Right lung (tissue), 10 donors: ENCODE measurements at places on chromosomes 1 and 21. TPM values are rescaled to one million over a fixed set of nuclear protein-coding genes. Genes with fewer than 3 reads are reported as not detected.

GRCh38 chr1:193241132-193241827 is 54.9 kb upstream of the B3GALT2 start:
- no peak for DNase-seq

DNA sequence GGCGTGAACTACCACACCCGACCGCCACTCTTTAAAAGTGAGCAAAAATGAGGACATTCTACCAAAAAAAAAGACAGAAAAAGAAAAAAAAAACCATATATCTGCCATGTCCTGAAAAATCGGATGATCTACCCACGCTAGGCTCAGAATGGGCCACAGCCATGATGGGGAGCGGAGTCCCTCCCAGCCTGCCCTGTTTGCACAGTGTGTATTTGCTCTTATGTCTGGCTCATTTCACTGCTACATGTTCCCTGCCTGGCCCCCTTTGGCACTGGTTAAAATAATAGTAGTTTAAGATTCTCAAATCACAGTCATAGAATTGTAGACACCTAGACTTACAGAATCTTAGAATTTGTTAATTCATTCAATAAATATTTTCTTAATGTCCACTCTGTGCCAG is 121.9 kb downstream of the PTPRU start:
- no peak for DNase-seq

- DNase-seq, result no peak
Observed at GRCh38 chr1:248421384-248421783, 18.5 kb downstream of the OR2T1 start.

DNA sequence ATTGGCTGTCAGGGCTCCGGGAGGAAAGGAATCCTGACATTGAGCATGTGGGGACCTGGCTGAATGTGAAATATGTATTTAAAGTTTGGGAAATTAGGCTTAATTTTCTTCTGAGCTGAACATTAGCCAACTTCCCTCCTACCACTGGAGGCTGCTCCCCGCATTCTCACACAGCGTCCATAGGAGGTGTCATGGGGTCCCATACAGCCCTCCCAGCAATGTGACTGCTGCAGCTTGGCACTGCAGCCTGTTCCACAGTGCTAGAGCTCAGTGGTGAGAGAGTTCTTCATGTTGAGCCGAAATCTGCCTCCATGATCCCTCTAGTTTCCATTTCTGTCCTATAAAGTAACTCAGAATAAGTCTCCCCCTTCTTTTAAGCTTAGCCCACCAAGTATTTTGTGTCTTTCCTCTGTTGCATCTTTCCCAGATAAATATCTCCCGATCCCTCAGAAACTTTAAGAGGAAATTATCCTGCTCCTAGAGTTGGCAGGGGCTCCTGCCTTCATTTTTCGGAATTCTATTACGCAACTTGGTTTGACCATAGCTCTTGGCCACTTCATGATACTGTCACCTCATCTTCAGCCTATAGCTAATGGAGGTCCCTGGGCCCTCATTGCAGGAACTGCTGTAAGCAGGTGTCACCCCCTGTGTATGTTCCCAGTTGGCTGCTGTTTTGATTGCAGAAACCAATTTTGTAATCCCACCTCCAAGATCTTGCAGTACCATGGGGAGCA is 2.0 kb downstream of the FCRL6 start:
- peak; percentile 20 for DNase-seq

GRCh38 chr21:39726133-39726532 is 18.9 kb upstream of the IGSF5 start:
- no peak for DNase-seq

- no peak for DNase-seq
Observed at GRCh38 chr1:157932069-157932468, 61.4 kb upstream of the KIRREL1 start.

DNA sequence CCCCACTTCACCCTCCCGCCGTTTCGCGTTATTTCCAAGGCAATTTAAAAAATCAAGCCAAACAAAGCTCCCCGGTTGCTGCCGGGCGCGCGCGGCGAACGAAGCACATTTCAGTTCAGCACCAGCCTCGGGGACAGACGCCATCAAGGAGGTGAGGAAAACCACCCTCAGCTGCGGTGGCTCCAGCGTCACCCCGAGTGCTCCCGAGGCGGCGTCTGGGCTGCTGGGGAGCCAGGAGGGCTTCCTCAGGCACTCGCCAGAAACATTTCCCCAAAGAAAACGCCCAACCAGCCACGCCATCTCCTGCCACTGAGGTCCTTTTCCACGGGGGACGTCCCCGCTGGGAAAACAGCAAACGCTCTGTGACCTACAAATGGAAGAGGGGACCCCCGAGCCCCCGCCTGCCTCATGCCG is 623 bp downstream of the GNG4 start:
- DNase-seq, result peak; percentile 63

- DNase-seq, result no peak
Observed at GRCh38 chr1:51469518-51469917, 49.5 kb downstream of the EPS15 start.

GRCh38 chr1:230287674-230288315 is 138.3 kb downstream of the PGBD5 start:
- no peak for DNase-seq

- no peak for DNase-seq
Observed at GRCh38 chr1:19478322-19478721, 7.0 kb downstream of the CAPZB start.

GRCh38 chr1:27298632-27299384 is 23.2 kb upstream of the TMEM222 start:
- DNase-seq, result no peak

DNA sequence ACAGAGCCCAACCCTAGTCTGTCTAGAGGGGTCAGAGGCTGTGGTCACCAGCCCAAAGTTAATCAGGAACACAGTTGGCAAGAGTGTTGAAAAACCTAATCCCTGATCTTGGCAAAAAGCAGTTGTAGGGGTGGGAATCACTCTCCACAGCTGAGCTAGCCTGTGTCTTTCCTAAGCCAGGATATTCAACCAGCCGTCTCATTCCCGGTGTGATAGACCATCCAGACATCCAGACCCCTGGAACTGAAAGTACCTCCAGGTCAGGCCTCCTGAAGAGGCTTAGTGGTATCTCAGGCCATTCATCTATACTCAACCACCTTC is 4.9 kb downstream of the LHX9 start:
- DNase-seq, result no peak

DNA sequence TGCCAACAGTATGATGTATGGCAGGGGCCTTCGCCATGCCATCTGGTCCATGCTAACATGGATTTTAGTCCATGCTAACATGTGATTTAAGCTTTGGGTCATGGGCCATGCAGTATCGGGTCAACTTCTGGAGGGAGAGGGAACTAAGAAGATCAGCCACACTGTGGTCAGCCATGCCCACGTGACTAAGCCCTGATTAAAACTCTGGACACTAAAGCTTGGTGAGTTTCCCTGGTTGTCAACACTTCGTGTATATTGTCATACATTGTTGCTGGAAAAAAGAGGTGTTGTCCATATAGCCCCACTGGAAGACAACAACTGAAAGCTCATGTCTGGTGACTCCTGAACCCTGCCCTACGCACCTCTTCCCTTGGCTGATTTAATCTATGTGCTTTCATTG is 90.5 kb downstream of the SUSD4 start:
- DNase-seq, result no peak

DNA sequence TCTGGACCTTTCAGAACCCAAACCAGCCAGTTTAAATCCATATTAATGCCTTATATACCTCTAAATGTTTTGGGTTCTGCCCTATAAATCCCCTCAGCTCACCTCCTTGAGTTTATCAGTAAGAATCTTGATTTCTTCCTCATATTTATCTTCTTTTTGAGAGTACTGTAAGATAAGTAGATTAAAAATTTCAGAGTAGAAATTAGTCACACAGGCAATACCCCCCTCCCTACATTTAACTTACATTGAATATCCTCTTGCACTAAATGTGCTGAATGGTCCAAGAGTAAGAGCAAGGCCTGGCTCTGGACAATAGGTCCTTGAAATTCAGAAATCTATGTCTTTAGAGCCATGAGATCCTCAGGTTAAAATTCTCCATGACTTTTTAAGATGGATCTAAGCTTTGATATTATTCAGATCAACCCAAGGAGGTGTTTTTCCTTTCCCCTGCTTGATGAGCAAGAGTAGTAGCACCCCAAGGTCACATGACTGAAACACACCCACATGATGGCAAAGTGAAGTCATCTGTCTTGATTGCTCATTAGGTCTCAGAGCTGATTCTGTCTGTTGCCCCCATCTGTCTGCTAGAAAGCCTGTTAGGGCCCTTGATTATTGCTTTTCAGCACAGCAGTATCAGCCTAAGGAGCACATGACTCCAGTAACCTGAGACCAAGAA is 15.8 kb upstream of the NUP210L start:
- DNase-seq, result no peak

DNA sequence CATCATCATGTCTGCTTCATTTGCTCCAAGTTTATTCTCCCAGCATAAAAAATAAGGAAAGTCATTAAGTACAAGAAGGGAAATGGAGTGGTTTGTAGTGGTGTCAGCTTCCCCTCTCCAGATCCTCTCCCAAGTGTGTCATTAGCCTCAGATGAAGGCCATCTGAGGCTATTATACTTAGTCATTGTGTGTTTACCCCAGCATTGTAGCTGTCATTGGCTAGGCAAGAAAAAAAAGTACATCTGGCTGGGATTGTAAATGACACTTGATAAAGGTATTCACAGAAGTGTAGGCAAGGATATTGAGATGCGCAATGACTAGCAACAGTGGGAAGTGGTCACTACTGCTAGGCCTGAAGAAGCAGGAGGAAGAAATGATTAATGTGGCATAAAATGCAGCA is 316.9 kb upstream of the SGIP1 start:
- DNase-seq, result no peak

DNA sequence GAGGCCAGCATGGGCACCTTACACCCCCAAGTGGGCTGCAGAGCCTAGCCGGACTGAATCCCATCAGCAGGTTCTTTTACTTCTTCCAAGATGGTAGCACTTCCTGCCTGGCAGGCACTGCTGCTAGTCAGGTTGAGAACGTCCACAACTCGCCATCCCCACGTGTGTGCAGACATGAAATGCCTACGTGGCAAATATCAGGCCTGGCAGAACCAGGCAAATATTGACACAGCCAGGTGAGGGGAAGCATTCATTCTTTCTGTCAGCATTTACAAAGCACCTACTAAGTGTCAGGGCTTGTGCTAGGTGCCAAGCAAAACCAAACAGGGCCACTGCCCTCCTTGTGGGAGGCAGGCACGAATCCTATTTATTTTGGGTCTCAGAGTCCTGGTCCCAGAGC is 52.3 kb upstream of the SIM2 start:
- no peak for DNase-seq

The OR2AK2 gene
- polyA plus RNA-seq, result not detected

The TDRD10 gene
- 2.8 TPM for polyA plus RNA-seq

The RNU1-1 gene
- polyA plus RNA-seq, result not detected

The LORICRIN gene
- polyA plus RNA-seq, result not detected

The CRP gene
- polyA plus RNA-seq, result not detected

The PLEKHM2 gene
- 44.6 TPM for polyA plus RNA-seq

The KRTAP12-1 gene
- polyA plus RNA-seq, result not detected

The CFAP141 gene
- 2.7 TPM for polyA plus RNA-seq

The SPRR1A gene
- polyA plus RNA-seq, result not detected

The DCDC2B gene
- 2.7 TPM for polyA plus RNA-seq
